ENCODE measurements at places on chromosomes 11 and 22. TPM values are rescaled to one million over a fixed set of nuclear protein-coding genes. Genes with fewer than 3 reads are reported as not detected.
A peak's percentile ranks its signal among the peaks of the same experiment; 100 is the strongest.

The BTBD18 gene
- total RNA-seq: not detected

The YAP1 gene
- 0.18 TPM for total RNA-seq

DNA sequence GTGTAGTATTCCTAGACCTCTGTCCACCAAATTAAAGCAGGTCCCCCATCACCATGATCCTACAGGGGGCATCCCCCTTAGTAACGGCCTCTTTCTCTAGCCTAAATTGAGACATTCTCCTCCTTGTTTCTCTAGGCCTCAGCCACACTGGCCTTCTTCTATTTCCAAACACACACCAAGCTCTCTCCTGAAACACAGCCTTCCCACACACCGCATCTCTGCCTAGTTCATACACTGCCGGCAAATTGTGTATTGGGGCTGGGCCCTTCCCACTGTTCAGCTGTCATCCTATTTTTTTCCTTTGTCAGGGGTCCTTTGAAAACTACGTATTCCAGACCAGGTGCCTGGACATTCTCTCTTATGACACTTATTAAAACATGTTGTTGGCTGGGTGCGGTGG lies 11.5 kb upstream of the VPREB1 start:
- no peaks in the 10 kb centered on the region for H3K36me3 ChIP-seq
- H3K4me1 ChIP-seq: no peaks in the 10 kb centered on the region
- no peak overlapping the region for H3K27ac ChIP-seq

- H3K36me3 ChIP-seq: no peaks in the 10 kb centered on the region
- DNase-seq: no peak
- H3K27me3 ChIP-seq: no peaks in the 10 kb centered on the region
- no peaks in the 10 kb centered on the region for H3K4me1 ChIP-seq
- no peak overlapping the region for H3K27ac ChIP-seq
These were observed 171.9 kb downstream of the GRIA4 start for GRCh38 chr11:105781807-105782206.

DNA sequence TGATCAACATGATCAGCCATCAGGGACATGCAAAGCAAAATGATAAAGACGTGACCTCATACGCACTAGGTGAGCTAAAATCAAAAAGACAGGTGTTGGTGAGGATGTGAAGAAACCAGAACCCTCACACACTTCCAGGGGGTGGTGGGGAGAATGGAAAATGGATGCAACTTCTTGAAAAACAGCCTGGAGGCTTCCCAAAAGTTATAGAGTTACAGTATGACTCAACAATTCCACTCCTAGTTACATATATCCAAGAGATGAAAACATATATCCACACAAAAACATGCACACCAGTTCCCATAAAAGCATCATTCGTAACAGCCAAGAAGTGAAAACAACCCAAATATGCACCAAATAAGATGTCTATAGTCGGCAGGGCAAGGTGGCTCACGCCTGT lies 42.1 kb upstream of the APLNR start:
- no peaks in the 10 kb centered on the region for H3K36me3 ChIP-seq
- peaks cover 14% of the 10 kb centered on the region for H3K4me1 ChIP-seq
- DNase-seq: no peak
- no peak overlapping the region for H3K27ac ChIP-seq
- no peak overlapping the region for H3K4me3 ChIP-seq

The THOC5 gene
- total RNA-seq: 71.2 TPM

- no peak overlapping the region for H3K4me3 ChIP-seq
- H3K27me3 ChIP-seq: no peaks in the 10 kb centered on the region
- peaks cover 26% of the 10 kb centered on the region for H3K36me3 ChIP-seq
- no peak for DNase-seq
These were observed 3.5 kb downstream of the ARRB1 start for GRCh38 chr11:75347781-75348566.

The TSKU gene
- 14.1 TPM for total RNA-seq

DNA sequence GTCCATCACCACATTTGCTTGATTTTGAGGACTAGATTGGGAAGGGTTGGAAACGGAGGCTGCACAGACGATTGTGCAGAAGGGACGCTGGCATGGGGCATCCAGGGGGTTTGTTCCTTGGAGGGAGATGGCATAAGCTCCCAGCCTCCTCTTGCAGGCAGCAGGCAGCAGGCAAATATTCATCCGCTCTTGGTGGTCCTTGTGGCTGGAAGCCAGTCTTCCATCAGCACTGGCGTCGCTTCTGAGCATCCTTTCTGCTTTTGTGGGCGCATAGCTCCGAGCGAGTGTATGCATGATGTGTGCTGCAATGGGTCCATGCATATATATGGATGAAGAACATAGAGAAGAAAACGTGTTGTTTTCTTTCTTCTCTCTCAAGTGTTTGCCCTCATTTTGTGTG lies 166.1 kb upstream of the NTM start:
- H3K4me3 ChIP-seq: no peak overlapping the region
- no peaks in the 10 kb centered on the region for H3K36me3 ChIP-seq
- no peak overlapping the region for H3K27ac ChIP-seq
- DNase-seq: no peak

DNA sequence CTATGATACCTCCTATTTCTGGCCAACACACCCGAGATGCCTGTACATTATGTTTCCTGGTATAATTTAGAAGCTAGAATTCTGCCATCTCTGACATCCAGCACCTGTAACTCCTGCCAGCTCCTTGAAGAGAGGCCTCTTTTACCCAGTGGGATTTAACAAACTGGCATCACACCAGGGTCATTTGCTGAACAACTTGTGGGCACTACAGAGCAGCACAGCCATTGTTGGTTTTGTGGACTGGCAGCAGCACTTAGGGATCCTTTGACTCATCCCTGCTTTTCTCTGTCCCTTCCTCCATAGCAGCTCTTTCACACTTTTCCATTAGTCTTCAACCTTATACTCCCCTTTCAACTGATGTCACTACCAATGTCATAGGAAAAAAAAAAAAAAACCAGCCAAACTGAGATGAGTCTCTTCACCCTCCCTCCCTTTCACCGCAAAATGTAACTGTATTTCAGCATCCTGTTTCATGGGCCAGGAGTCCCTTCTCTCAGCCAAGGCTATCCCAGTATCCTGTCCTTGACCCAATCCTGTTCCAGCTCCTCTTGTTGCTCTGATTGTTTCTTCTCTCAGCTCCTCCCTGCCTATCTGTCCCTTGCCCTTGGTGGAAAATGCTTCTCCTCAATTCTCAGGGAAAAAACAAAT lies 68.7 kb downstream of the PPFIBP2 start:
- DNase-seq: no peak
- no peak overlapping the region for H3K4me3 ChIP-seq
- no peaks in the 10 kb centered on the region for H3K36me3 ChIP-seq

DNA sequence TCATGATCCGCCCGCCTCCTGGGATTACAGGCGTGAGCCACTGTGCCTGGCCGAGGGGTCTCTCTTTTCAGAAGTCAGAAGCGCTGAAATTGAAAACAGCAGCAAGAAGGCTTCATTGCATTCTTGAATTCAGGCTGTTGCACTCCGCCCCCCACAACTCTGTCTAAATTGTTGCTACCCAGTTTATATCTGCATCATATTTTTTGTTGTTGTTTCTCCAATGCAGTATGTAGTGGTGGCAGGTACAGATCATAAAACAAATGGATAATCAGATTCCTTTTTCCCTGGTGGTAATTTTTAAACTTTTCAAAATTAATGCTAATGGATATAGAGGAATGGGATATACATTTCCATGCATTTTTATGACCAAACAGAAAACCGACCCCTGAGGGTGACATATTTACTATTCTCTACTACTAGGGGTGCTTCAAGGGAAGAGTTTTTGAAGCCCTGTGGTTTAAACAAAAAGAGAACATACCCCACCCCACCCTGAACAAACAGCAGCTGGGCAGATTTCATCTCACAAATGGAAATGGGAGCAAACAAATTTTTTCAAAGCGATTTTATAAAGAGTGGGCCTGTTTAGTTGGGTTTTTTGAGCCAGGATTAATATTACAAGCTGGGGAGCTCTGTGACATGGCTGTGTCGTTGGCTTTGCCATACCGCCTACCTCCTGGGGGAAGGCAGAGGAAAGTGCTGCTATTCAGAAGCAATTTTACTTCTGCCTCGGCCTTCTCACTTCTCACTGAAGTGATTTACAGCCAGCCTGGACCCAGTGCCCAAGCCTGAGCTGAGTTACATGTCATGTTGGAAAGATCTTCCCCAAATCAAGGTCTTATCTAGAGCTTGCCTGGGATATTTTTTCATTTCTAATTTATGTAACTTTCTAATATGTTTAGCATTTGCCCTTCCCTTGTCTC lies 16.0 kb upstream of the TMA7B start:
- DNase-seq: no peak
- H3K4me3 ChIP-seq: no peak overlapping the region
- peaks cover 7% of the 10 kb centered on the region for H3K36me3 ChIP-seq

- no peaks in the 10 kb centered on the region for H3K36me3 ChIP-seq
- no peak overlapping the region for H3K4me3 ChIP-seq
- DNase-seq: peak; percentile 54
- H3K27ac ChIP-seq: peak overlapping the region; percentile 34
These were observed 31.5 kb downstream of the EHF start for GRCh38 chr11:34652191-34652973.

DNA sequence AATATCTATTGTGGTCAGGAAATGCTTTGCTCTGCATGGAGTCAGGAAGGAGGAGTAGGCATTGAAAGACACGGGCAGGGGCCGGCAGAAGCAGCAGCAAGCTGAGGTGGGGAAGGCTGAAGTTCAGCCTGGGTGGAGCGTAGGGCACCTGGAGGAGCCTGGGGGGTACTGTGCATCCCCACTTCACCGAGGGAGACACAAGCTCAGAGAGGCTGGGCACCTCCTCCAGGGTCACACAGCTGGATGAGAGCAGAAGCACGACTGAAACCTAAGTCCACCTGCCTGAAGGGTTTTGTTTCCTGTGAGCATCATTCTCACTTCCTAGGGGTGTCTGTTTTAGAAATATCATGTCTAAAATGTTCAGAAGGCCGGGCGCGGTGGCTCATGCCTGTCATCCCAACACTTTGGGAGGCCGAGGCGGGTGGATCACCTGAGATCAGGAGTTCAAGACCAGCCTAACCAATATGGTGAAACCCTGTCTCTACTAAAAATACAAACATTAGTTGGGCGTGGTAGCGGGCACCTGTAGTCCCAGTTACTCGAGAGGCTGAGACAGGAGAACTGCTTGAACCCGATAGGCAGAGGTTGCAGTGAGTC lies 138.3 kb downstream of the MPPED1 start:
- no peak for DNase-seq
- H3K36me3 ChIP-seq: no peaks in the 10 kb centered on the region
- no peak overlapping the region for H3K27ac ChIP-seq
- no peak overlapping the region for H3K4me3 ChIP-seq
- H3K4me1 ChIP-seq: no peaks in the 10 kb centered on the region

GRCh38 chr22:41826021-41826420 lies 6.9 kb upstream of the SREBF2 start:
- no peak for DNase-seq
- H3K27me3 ChIP-seq: no peaks in the 10 kb centered on the region
- H3K4me1 ChIP-seq: peaks cover 20% of the 10 kb centered on the region
- no peak overlapping the region for H3K4me3 ChIP-seq
- peaks cover 25% of the 10 kb centered on the region for H3K36me3 ChIP-seq

GRCh38 chr11:96319898-96320656 lies 22.9 kb downstream of the MAML2 start:
- DNase-seq: peak; percentile 54
- peaks cover 86% of the 10 kb centered on the region for H3K4me1 ChIP-seq
- H3K36me3 ChIP-seq: 0 out of 3 replicates have a peak, but pooled peaks cover 3% of the 10 kb centered on the region
- H3K27me3 ChIP-seq: no peaks in the 10 kb centered on the region

DNA sequence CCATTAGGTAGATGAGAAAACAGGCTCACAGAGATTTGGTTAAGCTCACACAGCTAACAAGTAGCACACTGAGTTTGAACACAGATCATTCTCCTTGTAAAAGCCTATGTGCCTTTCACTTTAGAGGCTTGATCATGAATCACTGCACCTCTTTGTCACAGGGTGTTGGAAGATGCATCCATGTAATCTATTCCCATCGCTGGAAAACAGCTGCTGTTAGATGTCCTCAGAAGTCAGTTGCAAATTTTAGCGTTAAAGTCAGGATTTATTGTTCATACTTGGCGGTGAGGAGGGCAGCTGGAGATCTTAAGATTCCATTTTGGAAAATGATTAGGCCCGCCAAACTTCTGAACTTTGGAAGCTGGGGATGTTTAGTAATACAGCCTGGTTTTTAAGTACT lies 2.6 kb downstream of the CNTF start:
- no peaks in the 10 kb centered on the region for H3K27me3 ChIP-seq
- no peaks in the 10 kb centered on the region for H3K4me1 ChIP-seq
- H3K4me3 ChIP-seq: no peak overlapping the region
- peaks cover 76% of the 10 kb centered on the region for H3K36me3 ChIP-seq
- no peak overlapping the region for H3K27ac ChIP-seq
- no peak for DNase-seq

- no peak for DNase-seq
- H3K27ac ChIP-seq: no peak overlapping the region
These were observed 154.2 kb downstream of the DLG2 start for GRCh38 chr11:85472953-85473352.

- no peaks in the 10 kb centered on the region for H3K36me3 ChIP-seq
- H3K4me1 ChIP-seq: no peaks in the 10 kb centered on the region
- H3K27me3 ChIP-seq: peaks cover 46% of the 10 kb centered on the region
- DNase-seq: no peak
- H3K27ac ChIP-seq: no peak overlapping the region
- no peak overlapping the region for H3K4me3 ChIP-seq
These were observed 1.2 kb downstream of the BARX2 start for GRCh38 chr11:129376658-129377341.

DNA sequence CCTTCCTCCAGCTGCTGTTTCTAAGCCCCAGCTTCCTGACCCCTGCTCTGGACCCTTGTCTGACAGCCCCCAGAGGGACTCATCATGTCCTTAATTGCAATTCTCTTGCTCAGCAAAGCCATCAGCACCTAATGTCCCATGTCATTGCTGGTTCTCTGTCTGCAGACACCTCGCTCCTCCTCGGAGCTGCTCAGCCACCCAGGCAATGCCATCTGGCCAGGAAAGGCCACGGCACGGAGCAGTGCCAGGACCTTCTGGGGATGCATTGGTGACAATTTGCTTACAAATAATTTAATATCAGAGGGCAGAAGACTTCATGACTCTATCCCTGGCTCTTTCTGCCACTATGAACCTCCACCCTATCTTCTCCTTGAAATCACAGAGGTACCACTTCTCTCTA lies 107.0 kb upstream of the THY1 start:
- no peak overlapping the region for H3K4me3 ChIP-seq
- DNase-seq: no peak
- peaks cover 11% of the 10 kb centered on the region for H3K27me3 ChIP-seq
- H3K4me1 ChIP-seq: peaks cover 5% of the 10 kb centered on the region
- no peak overlapping the region for H3K27ac ChIP-seq

Data from K562 (cell line).